ENCODE measurements at places on chromosomes 5 and 9.

- peak; percentile 41 for DNase-seq
Observed at GRCh38 chr5:96509316-96509715, 76.3 kb upstream of the PCSK1 start.

DNA sequence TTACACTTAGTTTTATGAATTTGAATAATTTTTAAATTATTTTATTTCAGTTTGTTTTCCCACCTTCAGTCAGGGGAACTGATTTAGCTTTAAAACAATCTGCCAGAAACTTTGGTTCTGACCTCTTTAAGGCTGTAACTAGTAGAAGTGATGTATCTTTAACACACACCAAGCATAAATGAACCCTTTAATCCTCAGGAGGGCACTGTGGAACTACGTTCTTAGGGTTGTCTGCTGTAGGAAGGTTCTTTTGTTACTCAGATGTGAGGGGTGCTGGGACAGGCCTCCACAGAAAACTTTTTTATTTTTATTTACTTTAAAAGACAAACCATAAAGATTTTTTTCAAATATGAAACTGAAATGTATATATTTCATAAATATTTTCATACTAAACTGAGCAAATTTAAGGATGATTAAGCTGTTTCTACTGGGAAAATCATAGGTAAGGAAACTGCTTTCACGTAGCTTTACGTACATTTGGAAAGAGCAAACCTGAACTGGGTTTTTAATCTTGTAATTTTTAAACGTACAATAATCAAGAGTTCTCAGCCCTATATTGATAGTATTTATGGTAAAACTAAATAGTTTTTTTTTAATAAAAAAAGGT, 5.3 kb downstream of the KLF4 start:
- DNase-seq = peak; percentile 93

DNA sequence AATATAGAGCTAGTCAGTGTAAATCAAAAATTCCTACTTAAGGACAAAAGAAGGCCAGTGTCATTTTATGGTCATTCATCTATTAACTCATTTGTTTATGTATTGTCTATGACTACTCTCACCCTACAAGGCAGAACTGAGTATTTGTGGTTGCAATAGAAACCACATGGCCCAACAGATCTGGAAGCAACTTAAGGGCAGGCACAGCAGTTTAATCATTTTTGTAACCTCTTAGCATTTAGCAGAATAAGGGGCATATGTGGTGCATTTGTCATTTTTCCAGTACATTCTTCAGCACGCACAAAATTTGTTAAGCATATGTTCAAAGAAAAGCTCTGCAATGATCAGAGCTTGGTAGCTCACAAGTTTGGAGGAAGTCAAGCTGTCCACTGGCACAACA, 1.1 kb downstream of the FKBP15 start:
- no peak for DNase-seq

DNA sequence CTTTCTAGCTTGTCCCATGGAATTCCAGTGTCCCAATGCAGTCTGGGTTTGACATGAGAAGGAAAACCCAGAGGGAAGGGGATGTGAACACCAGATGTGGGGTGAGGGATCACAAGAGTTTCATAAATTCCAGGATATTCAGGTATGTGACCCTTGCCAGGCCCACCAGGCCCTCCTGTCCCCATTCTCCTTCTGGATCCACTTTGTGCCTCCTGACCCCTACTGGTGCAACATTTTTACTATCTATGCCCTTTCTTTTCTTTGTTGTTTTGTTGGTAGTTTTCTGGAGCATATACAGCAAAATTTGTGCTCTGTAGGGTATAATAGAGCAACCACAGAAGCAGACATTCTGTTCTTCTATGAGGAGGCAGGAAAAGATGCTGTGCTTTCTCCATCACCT, 597.0 kb upstream of the GRAMD2B start:
- DNase-seq = no peak

- DNase-seq = no peak
Observed at GRCh38 chr9:124549016-124549415, 41.8 kb upstream of the NR5A1 start.

DNA sequence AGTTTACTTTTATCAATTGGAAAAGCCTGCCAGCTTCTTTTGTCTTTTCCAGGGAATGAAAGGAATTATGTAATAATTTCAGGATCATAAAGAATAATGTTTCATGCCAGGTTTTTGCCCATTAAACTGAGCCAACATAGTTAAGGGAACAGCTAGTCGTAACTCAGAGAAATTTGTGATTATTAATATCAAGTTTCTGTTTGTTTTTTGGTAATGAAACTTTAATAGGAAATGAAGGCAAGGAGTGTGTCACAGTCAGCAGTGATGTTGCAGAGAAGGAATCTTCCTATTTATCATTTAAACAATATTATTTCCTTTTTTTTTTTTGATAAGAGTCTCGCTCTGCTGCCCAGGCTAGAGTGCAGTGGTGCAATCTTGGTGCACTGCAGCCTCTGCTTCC, 10.7 kb downstream of the NFIL3 start:
- DNase-seq = no peak

DNA sequence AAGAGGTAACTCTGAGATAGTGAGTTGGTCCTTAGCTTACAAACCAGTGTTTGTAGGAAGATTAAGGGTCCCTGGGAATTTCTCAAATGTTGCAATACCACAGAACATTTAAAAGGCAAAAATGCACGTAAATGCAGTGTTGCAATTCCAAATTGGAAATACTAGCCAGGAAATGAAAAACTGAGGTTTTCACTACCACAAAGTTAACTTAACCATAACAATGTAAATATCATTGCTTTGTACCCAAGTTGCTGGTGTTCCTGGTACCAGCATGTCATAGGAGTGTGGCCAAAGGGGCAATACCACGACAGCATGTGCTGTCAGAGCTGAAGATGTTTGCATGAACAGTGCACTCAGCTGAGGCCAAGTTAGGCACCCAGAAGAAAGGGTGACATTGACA, 382.9 kb downstream of the GLIS3 start:
- peak; percentile 93 for DNase-seq

DNA sequence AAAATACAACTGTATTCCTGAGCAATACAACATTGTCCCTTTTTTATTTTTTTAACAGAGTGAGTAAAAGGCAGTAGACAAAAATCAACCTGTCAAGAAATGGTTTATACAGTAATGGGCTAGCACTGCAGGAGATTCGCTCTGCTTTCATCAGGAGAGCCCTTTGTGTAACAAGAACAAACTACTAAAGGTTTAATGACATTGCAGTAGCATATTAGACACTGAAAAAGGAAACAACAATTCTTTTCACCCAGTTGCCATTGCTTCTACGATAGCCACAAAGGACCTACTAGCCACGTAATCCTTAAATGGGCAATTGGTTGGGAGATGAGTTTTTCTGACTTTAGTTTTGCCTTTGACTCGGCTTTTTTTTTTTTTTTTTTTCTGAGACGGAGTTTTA, 319.8 kb upstream of the TRPM3 start:
- DNase-seq = no peak

GRCh38 chr9:69178583-69179011, 4.5 kb downstream of the TJP2 start:
- no peak for DNase-seq

DNA sequence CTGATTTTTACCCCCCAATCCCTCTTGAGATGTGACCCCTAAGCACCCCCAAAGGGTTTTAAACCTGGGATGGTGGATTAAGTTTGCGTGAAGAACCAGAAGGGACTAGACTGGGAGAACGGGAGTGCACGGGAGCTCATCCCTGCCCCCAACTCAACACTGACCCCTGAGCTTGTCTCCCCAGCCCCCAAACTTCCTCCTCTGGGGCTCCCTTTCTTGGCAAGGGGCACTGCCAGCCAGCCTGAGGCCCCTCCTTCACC, 5.0 kb upstream of the SET start:
- DNase-seq = no peak

GRCh38 chr9:92295827-92296258, 2.3 kb upstream of the IARS1 start:
- DNase-seq = no peak

- no peak for DNase-seq
Observed at GRCh38 chr9:13941714-13942113, 372.2 kb downstream of the NFIB start.

- no peak for DNase-seq
Observed at GRCh38 chr5:68428231-68428811, 212.8 kb downstream of the PIK3R1 start.

DNA sequence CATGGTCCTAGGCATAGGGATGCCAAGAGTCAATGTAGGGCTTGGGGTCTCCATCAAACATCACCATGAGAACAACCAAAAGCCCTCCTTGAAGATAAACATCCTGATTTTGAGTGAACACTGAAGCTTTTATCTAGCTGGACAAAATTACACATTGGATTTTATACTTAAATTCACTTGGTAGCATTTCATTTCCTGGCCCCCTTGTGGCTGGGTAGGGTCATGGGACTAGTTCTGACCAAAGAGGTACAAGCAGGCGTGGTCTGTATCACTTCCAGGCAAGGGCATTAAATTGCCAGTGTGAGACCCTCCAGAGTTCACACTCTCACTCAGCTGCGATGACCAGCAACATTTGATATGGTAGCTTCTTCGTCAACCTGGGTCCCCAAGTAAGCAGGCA, 320.3 kb downstream of the ACTL7B start:
- peak; percentile 39 for DNase-seq

- DNase-seq = peak; percentile 50
Observed at GRCh38 chr9:71765693-71766092, 2.6 kb downstream of the CEMIP2 start.
